T follicular helper cell (primary cell): ENCODE measurements at places on chromosomes 7 and 10.

- DNase-seq = no peak
Observed at GRCh38 chr10:26806557-26806956, 54.2 kb downstream of the ABI1 start.

GRCh38 chr10:105855791-105856190, 1214.7 kb downstream of the SORCS3 start:
- DNase-seq = no peak

DNA sequence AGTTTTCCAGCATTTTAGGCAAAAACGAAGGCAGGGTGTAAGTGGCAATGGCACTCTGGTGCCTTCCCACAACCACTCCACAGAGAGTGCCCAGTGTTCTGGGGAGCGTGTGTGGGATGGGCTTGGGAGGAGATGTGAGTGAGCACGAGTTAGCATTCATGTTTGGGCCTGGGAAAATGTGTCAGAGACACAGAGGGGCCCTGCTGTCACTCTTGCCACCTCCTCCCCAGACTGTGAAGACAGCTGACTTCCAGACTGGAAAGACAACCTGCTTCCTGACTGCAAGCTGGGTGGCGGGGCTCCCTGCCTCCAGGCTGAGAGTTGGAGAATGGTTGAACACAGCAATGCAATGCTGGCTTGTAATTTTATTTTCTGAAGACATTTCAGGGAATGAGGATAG, 454.5 kb upstream of the ZMIZ1 start:
- DNase-seq = no peak

- no peak for DNase-seq
Observed at GRCh38 chr10:73761781-73762180, 17.6 kb downstream of the SEC24C start.

DNA sequence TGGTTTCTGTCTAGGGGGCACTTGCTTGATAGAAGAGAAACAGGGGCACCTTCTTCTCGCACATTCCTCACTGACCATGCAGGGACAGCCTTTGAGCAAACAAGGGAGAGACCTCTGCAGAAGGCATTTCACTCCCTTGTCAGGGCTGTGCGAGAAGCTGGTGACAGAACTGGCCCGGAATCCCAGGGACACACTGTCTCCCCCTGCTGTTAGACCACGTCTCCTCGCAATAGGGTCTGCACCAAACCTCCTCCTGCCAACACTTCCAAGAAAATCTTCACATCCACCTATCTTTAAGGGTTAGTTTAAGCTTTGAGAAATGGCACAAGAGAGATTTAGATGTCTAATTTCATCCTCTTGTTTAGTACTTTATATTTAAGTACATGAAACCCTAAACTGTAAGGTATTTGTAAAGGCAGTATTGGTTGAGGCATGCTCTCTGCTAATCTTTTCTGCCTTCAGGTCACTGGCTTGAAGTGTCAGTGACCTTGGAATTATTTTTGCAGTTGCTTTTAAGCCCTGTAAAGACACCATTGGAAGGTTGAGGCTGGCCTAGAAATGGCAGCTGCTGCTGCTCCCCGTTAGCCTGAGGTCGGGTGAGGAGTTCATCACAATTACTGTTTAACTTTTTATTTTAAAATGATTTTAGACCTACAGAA, 37.0 kb downstream of the RBM20 start:
- no peak for DNase-seq
